ENCODE measurements at places on chromosomes 3 and 15. TPM values are rescaled to one million over a fixed set of nuclear protein-coding genes. Genes with fewer than 3 reads are reported as not detected.

DPP8 gene
- total RNA-seq: 21.7 TPM

ZNF502 gene
- total RNA-seq: 4.7 TPM

ALG1L2 gene
- total RNA-seq: not detected

ZPLD1 gene
- total RNA-seq: not detected

PLSCR5 gene
- not detected for total RNA-seq

PCOLCE2 gene
- 18.6 TPM for total RNA-seq

FGF7 gene
- total RNA-seq: 0.03 TPM

CTXN2 gene
- not detected for total RNA-seq

CHRNA5 gene
- 26.2 TPM for total RNA-seq

LRRC57 gene
- 9.0 TPM for total RNA-seq

TIMP4 gene
- total RNA-seq: 16.1 TPM

GRK7 gene
- not detected for total RNA-seq

SLC2A2 gene
- not detected for total RNA-seq

TMEM40 gene
- total RNA-seq: 0.14 TPM

PRSS50 gene
- 1.4 TPM for total RNA-seq

SENP7 gene
- 11.0 TPM for total RNA-seq

CSPG4 gene
- 3.6 TPM for total RNA-seq

MUC20 gene
- total RNA-seq: not detected

ALS2CL gene
- total RNA-seq: 11.8 TPM

CPNE9 gene
- 7.8 TPM for total RNA-seq

RASA2 gene
- 28.6 TPM for total RNA-seq

SLC15A2 gene
- total RNA-seq: 5.2 TPM

UBAP1L gene
- total RNA-seq: 1.4 TPM

CCK gene
- total RNA-seq: 4.2 TPM

AHSG gene
- total RNA-seq: not detected
